ENCODE measurements at places on chromosomes 2 and 18.

DNA sequence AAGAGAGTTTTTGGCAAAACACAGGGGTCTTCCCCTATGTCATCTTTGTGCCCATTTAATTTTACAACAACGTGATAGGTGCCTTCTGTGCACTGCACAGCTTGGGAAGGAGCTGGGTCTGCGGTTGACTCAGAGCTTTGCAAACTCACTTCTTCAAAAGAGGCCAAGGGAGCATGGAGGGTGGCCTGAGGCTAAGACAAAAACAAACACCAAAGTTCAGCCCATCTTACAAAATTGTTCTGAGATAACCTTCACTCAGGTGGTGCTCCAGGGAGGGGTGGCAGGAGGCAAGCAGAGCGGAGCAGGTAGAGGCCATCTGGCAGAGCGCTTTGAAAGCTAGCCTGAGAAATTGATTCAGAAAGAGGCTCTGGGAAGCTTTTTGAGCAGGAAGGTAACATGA, 9.8 kb downstream of the SOWAHC start:
- DNase-seq = no peak

DNA sequence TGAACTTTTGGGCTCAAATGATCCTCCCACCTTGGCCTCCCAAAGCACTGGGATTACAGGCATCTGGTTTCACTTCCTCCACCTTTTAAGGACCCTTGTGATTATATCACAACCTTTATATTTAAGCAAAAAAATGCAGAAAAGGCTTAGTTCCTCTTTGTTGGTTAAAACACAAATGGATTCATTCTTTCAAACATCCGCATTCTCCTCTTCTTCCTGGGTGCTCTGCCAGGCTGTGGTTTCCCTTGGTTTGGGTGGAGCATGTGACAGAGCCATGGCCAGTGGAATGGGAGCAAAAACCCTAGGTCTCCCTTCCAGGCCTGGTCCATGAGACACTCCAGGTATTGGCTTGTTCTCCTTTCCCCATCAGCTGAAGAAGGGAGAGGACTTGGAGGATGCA, 9.9 kb upstream of the SLC66A3 start:
- no peak for DNase-seq

DNA sequence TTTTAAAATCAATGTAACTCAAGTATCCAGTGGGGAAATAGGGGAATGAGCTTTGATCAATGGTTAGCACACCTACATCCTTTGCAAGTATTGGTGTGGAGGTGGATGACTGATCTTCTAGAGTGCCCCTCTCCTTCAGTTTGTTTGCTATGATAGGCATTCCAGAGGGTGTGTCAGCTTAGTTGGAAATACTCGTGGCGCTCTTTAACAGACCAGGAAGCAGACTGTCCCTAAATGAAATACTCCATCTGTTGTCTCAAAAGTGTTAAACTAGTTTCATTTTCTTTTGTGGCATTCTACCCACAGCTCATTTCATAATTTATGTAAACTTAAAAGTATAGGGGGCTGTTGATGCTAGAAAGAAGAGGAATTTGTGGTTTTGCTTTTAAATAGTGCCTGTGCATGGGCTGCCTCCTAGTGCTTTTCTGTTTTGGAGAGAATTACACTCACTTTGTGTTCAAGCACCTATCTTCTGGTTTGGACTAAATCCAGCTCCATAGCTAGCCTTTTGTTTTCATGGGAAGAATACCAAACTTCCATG, 66.2 kb downstream of the STAT1 start:
- peak; percentile 82 for DNase-seq

- DNase-seq = peak; percentile 72
Observed at GRCh38 chr2:216777637-216778273, 82.1 kb downstream of the TNP1 start.

DNA sequence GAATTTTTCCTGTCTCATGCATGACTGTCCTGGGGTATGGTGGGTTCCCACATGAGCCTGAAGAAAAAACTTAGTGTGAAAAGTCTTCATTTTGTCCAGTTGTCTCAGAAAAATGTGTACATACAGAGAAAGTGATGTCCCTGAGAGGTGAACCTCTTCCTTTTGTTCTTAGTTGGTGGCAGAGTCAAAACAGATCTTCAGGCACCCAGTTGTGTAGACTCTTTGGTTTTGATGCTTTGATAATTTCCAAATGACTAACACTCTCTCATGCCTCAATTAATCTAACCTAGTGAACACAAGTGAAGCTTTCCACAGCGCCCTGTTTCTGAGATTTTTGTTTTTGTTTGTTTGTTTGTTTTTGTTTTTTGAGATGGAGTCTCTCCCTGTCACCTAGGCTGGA, 273.5 kb downstream of the PIK3C3 start:
- DNase-seq = no peak

GRCh38 chr2:25303633-25304236, 38.0 kb downstream of the DNMT3A start:
- DNase-seq = no peak

DNA sequence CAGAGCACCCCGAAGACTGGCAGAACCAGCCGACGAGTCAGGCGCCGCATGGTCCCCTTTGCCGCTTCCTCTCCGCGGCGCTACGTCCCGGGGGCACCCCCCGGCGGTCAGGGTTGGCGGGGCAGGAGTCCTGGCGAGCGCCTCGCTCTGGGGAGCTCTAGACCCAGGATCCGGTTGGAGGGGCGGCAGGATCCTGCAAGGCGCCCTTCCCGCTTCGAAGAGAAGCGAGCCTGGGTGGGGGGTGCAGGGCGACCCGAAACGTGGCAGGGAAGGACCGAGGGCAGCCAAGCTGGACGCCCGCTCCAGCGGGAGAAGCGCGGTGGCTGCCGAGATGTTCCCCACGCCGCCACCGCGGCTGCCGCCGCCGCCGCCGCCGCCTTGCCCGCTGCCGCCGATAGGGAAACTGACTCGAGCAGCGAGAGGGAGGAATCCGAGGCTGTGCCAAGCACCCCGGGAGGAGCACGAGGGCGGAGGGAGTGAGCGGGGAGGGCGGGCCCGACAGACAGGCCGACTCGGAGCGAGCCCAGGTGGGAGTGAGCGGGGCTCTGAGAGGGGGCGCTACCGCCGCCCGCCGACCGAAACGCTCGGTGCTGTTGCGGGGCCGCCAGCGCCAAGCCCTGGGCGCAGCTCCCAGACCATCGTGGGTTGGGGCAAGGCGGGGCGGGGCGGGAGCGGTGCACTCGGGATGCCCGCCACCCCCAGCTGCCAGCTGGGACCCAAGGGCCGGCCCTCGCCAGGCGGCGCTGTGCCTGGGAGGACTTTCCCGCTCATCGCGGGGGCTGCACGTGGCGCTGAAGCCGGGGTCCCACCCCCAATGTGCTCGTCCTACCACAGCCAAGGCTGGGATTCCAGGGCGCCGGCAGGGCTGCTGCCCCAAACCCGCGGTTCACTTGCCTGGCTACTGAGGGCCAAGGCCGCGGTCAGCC, at the start of gene GALNT14:
GALNT14 (minus strand) TSS at position 404 of the 926 bp plus-strand sequence; CDS start at position 50, 354 bp downstream.
- DNase-seq = no peak

GRCh38 chr18:69564602-69565001, 163.9 kb downstream of the DOK6 start:
- DNase-seq = no peak

DNA sequence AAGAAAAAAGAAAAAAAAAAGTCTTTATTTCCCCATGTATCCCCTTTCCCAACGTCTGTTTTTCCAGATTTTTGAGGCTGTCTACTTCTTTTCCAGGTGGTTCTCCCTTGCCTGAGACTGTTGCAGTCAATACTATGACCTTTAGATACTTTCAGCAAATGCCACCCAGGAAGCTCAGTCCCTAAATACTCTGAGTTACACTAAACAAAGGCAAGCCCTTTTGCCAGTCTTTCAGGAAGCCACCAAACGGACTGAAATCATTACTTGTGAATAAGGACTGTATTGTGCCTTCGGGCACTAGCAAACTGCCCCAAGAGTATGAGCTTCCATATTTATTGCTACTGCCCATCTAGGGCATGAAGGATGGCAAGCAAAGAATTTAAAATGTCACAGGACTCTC, 621.3 kb downstream of the SUCLG1 start:
- no peak for DNase-seq

DNA sequence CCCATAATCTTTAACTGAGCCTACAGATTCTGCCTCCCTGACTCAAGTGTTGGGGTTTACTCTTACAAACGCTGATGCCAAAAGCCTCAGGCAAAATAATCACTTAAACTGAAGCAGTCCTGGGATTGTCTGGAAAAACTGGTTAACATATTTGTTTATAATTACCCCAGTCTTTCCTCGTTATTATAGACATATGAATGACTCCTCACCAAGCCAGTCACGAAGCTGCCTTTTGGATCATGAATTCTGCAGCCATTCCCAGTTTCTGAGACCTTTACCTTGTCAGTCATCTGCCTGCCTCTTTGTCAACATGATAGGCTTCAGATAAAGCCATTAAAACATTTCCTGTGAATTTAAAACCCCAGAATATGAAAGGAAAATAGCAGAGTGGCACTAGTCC, 46.4 kb downstream of the MREG start:
- no peak for DNase-seq

GRCh38 chr18:47919916-47920315, 10.5 kb downstream of the SMAD2 start:
- no peak for DNase-seq

DNA sequence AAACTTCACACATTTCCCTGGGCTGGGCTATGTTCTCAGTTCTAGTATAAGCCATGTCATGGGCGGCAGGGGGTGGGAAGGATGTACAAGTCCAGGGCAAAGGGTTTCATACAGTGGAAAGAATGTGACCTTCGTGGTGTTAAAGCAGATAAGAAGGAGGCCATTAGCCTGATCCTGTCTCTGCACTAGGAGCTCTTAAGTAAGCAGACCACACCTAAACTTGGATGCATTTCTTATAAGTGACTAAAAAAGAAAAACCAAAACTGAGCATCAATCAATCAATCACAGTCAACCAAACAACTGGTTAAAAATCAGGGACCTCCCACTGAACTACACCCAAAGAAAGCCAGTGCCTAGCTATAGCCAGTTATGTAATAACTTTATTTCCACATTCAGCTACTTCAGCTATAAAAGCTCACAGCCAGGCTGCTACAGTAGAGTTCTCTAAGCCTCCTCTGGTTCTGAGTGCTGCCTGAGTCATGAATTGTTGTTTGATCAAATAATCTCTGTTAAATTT, 46.8 kb upstream of the RIOK3 start:
- DNase-seq = peak; percentile 37

- no peak for DNase-seq
Observed at GRCh38 chr2:123723706-123724105, 301.4 kb upstream of the CNTNAP5 start.

- DNase-seq = no peak
Observed at GRCh38 chr18:77038182-77038858, 94.3 kb downstream of the MBP start.

All from HCEC 1CT (cell line).